ENCODE measurements at places on chromosomes 1 and 21. TPM values are rescaled to one million over a fixed set of nuclear protein-coding genes. Genes with fewer than 3 reads are reported as not detected.

DENND2C gene
- 3.7 TPM for total RNA-seq

GSTM4 gene
- total RNA-seq: 18.4 TPM

RNU1-2 gene
- under 0.01 TPM for total RNA-seq

C4BPA gene
- not detected for total RNA-seq

RNU1-4 gene
- total RNA-seq: under 0.01 TPM

GIPC2 gene
- total RNA-seq: 9.4 TPM

ARHGAP30 gene
- total RNA-seq: 46.9 TPM

FCRL5 gene
- not detected for total RNA-seq

PITHD1 gene
- total RNA-seq: 55.1 TPM

KRTAP11-1 gene
- total RNA-seq: not detected

PRDM16 gene
- 1.0 TPM for total RNA-seq

OR2L3 gene
- total RNA-seq: not detected

CTSK gene
- 284 TPM for total RNA-seq

PHTF1 gene
- total RNA-seq: 23.3 TPM
